ENCODE measurements at places on chromosomes 12 and 14. TPM values are rescaled to one million over a fixed set of nuclear protein-coding genes. Genes with fewer than 3 reads are reported as not detected.
A peak's percentile ranks its signal among the peaks of the same experiment; 100 is the strongest.

The RHOJ gene
- 1.1 TPM for total RNA-seq

The FOXN4 gene
- total RNA-seq = not detected

The NYNRIN gene
- total RNA-seq = 0.12 TPM

The OTOGL gene
- total RNA-seq = 0.67 TPM

The AQP5 gene
- total RNA-seq = 0.07 TPM

The SLC8A3 gene
- not detected for total RNA-seq

The ERP27 gene
- not detected for total RNA-seq

- DNase-seq = no peak
These were observed 82.1 kb upstream of the HSPB8 start for GRCh38 chr12:119096429-119097202.

GRCh38 chr14:104373055-104373854 lies 206.3 kb upstream of the C14orf180 start:
- DNase-seq = no peak

DNA sequence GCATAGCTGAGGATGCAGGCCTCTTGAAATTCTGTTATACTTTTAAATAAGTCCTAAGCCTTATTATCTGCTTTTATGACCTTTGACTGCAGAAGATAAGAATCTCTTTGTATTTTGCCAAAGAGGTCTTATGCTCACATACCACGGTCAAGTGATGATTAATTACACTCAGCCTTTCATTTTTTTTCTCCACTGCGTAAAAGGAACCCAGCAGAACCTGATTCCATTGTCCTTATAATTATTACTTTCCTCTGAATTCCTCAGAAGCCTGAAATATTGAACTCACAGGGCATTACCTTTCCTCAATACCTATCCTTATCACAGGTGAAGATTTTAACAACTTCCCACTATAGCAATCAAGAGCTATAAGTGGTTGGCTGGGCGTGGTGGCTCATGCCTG lies 498.7 kb upstream of the RPL10L start:
- peak; percentile 0 for DNase-seq

DNA sequence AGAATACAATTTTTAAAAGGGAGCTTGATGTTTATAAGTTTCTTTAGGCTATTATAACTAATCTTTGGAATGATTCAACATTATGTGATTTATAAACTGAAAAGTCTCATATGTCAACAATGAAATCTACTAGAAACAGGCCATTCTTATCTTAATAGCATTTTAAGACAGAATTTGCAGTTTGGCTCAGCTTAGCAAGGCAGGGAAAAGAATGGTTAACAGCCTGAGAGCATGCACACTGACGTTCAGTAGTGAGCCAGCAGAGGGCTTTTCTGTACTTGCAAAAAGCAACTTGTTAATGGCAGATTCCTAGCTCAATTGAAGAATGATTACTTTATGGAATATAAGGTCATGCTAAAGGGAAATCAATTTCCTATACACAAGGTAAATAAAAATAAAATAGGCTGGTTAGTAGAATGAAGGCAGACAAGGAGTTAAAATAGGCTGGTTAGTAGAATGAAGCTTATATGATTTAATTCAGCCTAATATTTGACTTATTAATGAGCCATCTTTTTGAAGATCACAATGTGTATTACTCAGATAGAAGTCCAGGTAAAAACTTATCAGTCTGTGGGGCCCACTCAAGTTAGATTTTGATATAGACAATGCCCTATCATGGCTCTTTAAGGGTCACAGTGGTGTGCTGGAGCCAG lies 95.9 kb downstream of the OTOGL start:
- DNase-seq = peak; percentile 60

GRCh38 chr14:45709541-45709940 lies 456.5 kb upstream of the MIS18BP1 start:
- no peak for DNase-seq

All from A172 (cell line).